Right ventricle myocardium superior (tissue), 1 donor: ENCODE measurements at places on chromosomes 2 and 18. TPM values are rescaled to one million over a fixed set of nuclear protein-coding genes. Genes with fewer than 3 reads are reported as not detected.

The HSBP1L1 gene
- total RNA-seq: 13.8 TPM

The SLC14A1 gene
- 32.8 TPM for total RNA-seq

The UGT1A5 gene
- total RNA-seq: not detected

The GPAT2 gene
- total RNA-seq: 6.4 TPM

The DYNC2LI1 gene
- 5.4 TPM for total RNA-seq

The IHH gene
- not detected for total RNA-seq

The MOCOS gene
- total RNA-seq: 0.40 TPM

The LHCGR gene
- total RNA-seq: not detected

The MYO3B gene
- total RNA-seq: not detected

GRCh38 chr2:70905443-70906421, 30.0 kb upstream of the ATP6V1B1 start:
- no peak for DNase-seq

DNA sequence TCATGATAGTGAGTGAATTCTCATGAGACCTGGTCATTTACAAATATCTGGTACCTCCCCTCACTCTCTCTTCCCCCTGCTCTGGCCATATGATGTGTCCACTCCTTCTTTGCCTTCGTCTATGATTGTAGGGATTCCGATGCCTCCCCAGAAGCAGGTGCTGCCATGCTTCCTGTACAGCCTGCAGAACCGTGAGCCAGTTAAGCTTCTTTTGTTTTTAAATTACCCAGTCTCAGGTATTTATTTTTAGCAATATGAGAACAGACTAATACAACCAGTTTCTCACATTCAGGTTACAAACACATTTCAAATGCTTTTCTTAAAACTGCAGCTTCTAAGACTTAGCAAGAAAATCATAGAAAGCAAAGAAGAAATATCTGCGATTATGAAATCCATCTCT, 321.2 kb upstream of the CDH7 start:
- DNase-seq: no peak

- no peak for DNase-seq
Measured at GRCh38 chr18:75139226-75139911, 69.6 kb downstream of the PTGR3 start.

DNA sequence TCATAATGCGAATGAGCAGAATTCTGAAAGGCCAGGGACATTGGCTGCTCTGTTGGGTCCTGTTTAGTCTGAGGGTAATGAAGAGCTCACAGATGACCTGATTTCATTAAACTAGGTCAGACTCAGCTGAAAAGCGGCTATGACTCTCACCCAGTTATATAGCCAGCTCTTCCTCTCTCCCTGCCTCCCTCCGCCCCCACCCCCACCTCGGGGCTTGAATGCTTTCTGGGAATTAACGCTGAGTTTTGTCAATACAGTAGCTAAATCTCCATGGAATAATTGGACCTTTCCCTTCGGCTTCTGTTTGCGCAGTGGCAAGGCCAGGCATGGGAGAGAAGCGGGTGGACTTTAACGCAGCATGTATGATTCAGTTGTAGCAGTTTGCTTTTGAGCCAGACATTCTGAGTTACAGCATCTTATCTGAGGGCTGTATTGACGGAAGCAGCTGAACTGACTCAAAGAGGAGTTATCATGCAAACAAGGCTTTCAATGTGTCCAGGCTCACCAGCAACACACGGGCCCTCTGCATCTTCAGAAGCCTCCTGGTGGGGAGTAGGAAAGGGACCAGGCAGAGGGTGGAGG, 110.6 kb downstream of the MYCN start:
- DNase-seq: no peak

DNA sequence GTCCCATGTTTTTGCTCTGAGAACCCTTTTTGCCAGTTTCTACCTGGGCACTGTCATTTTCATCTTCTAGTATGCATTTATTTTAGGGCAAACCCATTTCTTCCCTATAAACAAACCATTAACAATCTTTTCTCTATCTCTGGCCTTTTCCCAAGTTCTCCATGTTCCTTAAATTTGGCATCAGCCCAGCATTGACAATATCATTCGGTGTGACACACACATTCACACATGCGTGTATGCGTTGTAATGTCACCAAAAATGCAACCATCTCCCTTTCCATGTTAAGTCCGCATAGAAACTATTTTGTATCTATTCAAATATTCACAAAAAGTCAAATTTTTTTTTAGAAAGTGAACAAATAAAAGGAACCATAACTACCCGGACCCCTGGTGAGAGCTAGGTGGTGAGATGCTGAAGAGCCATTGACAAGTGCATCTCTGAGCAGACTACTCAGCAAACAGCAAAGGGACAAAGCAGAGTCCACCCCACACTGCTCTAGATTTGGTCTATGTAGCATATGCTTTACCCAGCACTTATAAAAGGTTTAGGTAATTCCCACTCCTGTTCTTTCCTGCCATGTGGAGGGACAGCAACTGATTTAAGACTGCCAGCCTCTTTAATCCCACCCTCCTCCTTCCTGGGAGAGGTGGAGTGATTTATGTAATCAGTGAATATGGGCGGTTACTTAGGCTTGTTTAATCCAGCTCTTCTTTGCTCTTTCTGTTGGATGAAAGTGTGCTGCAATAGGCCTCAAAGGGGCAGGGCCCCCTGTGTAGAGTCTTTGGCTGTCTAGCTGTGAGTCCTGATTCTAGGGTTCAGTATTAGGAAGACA, 124.1 kb downstream of the METTL8 start:
- no peak for DNase-seq

GRCh38 chr18:76134628-76135027, 360.4 kb downstream of the ZNF516 start:
- no peak for DNase-seq
